ENCODE measurements at places on chromosomes 3 and 15.

- no peak for ATAC-seq
Observed at GRCh38 chr3:6844723-6845122, 16.2 kb upstream of the GRM7 start.

DNA sequence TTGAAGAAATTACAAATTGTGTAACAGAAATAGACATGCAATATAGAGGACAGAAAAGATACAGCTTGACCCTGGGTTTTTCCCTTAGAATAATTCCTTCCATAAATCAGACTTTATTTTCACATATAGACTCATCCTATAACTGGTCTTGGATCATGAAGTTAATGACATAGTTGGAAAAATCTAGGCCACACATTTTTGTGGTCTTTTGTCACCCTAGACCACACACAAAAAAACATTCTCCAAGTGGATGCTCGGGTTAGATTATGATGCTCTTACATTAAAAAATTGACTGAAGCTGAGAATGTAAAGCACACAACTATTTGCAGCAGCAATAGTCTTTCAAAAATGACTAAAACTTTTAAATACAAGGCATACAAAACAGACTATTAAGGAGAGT, 7.5 kb upstream of the PLA2G4D start:
- ATAC-seq: no peak

GRCh38 chr15:78438619-78439285, 736 bp downstream of the IREB2 start:
- ATAC-seq: no peak

DNA sequence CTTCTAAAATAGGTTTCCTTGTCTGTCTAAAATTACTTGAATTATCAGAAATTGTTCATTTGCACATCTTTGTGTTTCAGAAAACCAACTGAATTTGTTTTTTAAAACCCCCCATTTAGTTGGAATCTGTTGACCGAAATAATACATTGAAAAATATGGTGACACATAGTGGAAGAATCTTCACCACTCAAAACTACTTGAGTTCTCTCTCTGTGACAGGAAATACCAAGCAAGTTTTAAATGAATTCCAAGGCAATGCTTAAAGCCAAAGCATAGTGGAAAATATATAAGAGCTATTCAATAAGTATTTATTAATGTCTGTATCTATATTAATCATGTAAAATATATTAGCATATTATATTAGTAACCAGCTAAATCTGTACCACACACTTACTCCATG, 224.9 kb upstream of the COL8A1 start:
- no peak for ATAC-seq

GRCh38 chr3:170553788-170554757, 31.8 kb downstream of the SLC7A14 start:
- peak; percentile 50 for ATAC-seq

DNA sequence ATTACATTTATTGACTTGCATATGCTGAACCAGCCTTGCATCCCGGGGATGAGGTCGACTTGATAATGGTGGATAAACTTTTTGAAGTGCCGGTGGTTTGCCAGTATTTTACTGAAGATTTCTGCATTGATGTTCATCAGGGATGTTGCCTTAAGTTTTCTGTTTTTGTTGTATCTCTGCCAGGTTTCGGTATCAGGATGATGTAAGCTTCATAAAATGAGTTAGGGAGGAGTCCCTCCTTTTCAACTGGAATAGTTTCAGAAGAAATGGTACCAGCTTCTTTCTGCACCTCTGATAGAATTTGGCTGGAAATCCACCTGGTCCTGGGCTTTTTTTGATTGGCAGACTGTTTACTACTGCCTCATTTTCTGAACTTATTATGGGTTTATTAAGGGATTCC, 250.8 kb downstream of the TBC1D5 start:
- peak; percentile 82 for ATAC-seq

GRCh38 chr15:82043130-82043673, 2.6 kb downstream of the MEX3B start:
- ATAC-seq: no peak

GRCh38 chr15:89452330-89452836, 44.0 kb downstream of the RHCG start:
- no peak for ATAC-seq

Measured in motor neuron (in vitro differentiated cells).